SJSA1 (cell line): ENCODE measurements at places on chromosomes 1 and 21. TPM values are rescaled to one million over a fixed set of nuclear protein-coding genes. Genes with fewer than 3 reads are reported as not detected.
A peak's percentile ranks its signal among the peaks of the same experiment; 100 is the strongest.

Gene CYP4A22
- not detected in 2 replicates for total RNA-seq

Gene ARID4B
- 25.1 and 28.3 TPM in 2 replicates for total RNA-seq

DNA sequence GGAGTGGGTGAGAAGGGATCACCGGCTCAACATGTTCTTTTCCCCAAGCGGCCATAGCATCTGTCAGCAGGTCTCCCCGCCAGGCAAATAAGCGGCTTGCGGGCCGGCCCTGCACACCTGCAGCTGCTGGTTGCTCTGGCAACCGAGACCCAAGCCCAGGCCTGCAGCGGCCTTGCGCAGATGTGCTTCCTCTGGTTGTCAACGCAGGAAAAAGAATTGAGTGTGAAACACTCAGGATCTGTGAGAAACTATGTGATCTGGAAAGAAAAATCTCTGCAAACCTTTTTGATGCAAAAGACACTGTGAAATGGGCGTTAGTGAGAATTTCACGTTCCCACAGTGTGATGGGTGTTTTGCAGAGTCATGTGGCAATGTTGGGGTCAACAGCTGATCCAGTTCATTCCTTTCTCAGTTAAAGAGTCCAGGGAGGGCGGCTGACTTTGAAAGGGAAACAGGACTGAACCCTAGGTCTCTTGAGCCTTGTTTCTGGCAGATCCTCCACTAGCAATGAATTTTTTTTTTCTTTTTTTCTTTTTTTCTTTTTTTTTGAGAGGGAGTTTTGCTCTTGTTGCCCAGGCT, 28.4 kb downstream of the TOMM20 start:
- no peak for DNase-seq

DNA sequence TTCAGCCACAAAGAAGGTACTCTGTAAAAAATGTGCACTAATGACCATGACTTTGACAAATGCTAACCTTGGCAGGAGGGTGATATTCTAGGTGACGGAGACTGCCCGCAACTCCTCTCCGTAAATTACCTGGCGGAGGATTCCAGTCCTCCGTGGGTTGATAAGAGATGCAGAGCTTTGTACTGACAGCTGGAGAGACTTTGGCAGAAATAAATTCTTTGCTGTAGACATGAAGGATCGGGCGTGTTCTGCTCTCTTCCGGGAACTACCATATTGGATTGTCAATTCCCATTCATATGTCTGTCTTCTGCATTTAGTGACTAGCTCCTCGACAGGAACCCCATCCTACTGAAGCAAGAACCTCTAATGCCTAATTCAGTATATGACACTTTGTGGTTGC, 158.3 kb upstream of the KAZN start:
- no peak for DNase-seq

GRCh38 chr1:25238046-25238445, 5.7 kb upstream of the SYF2 start:
- DNase-seq: no peak

Gene FAM3B
- total RNA-seq: not detected in 2 replicates

GRCh38 chr1:115469703-115470476, 131.8 kb upstream of the NGF start:
- DNase-seq: peak; percentile 73

DNA sequence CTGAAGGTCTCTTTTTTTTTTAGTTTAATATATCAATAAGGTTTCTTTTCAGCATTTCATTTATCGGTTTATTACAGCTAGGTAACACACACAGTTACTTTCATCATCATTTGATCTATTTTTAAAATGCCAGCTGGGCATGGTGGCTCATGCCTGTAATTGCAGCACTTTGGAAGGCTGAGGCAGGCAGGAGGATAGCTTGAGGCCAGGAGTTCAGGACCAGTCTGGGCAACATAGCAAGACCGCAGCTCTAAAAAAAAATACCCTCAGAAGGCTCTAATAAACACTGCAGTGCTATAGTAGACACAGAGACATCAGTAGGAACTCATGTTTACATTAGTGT, 48.5 kb upstream of the VAMP3 start:
- no peak for DNase-seq

DNA sequence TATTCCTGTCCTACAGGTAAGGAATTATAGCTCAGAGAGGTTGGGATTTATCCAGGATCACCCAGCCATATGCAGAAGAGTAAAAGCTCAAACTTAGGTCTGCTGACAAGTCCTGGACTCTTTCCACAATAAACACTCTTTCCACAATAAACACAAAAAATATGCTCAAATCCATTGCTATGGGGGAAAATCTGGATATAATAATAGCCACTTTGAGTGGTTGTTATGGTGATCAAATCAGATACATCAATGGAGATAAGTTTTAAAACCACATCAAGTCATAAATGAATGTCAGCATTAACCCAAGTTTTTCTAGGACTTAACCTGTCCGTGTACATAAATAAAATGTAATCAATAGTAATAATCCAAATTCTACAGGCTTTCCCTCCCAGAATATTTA, 22.3 kb upstream of the TTF2 start:
- no peak for DNase-seq

DNA sequence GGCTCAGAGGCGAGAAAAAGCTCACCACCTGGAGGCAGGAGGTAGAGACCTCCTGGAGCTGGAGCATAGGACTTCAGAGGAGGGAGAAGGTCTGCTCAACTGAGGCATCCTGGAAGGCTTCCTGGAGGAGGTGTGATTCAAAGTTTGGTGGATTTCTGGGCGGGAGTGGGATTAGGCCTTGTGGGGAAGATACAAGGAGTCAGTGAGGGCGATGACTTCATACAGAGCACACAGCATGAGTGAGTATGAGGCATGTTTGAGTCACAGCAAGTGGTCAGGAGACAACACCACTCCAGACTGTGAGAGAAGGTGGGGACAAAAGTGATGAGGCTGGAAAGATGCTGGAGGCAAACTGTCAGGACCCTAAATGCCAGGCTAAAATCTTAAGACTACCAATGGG, 77.6 kb downstream of the MATN1 start:
- no peak for DNase-seq
